ENCODE measurements at places on chromosomes 7 and 10.

GRCh38 chr10:119495545-119495944 is 47.0 kb downstream of the RGS10 start:
- no peak for DNase-seq

- no peak for DNase-seq
These were observed 526.2 kb upstream of the PFKP start for GRCh38 chr10:2541176-2541575.

GRCh38 chr10:43700306-43700705 is 51.6 kb upstream of the ZNF32 start:
- DNase-seq: no peak

GRCh38 chr10:74824900-74825370 is 1.5 kb upstream of the KAT6B start:
- DNase-seq: no peak

DNA sequence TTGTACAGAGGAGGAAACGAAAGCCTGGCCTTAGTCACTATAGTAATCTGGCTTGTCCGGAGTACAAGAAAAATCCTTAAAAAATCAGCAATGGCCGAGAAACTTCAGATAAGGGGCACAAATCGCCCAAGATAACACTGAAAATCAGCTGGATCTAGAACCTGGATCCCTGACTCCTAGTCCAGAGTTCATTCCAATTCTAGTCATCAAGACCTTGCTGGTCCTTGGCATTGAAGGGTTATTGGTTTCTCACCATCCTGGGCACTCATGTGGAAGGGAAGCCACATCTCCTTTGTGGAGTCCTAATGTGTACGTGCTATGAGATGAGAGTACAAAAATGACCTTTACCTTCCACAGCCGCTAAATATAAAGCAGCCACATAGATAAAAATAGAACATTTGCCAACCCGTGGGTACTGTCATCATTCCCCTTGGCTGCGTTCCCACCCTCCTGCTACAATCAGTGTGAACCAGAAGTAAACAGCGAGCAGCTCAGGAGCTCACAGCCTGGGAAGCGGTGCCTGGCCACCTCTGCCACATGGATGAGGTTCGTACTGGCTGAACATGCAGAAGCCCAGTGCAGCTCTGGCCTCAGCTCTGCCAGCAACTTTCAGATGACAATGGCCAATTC is 116.0 kb upstream of the PDLIM1 start:
- no peak for DNase-seq
